ENCODE measurements at places on chromosomes 4 and X.

GRCh38 chr4:129063640-129064039 lies 29.7 kb downstream of the SCLT1 start:
- no peak for DNase-seq

GRCh38 chr4:67911141-67911540 lies 27.3 kb upstream of the TMPRSS11D start:
- DNase-seq = no peak

DNA sequence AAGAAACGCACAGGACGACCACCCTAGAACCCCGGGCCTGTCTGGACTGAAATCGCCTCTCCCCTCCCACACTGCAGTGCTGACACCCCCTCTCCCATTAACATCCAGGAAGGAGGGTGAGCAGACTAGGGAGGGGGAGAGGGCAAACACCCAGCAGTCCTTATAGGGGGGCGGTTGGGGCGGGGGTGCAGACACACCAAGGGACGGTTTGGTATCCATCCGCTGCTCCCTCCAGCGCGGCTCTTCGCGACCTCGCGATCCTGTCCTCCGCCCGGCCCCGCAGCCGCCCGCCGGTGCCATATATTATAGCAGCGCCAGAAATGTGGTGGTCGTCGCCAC lies 411 bp upstream of the GPRASP1 start:
- no peak for DNase-seq

DNA sequence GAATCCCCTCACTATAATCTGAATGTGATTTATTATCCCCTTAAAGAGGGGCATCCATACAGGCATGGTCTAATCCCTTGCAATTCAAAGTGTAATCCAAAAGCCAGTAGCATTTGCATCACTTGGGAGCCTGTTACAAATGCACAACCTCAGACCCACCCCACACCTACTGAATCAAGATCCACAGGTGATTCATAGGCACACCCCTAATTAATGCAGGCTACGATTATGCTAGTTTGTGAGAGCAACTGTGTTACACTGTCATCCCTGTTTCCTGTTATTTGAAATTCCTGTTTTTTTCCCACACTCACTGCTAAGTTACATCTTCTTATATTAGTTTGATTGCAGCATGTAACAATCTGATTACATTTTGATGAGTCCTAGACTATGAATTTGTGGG lies 120.0 kb downstream of the RAB28 start:
- no peak for DNase-seq

DNA sequence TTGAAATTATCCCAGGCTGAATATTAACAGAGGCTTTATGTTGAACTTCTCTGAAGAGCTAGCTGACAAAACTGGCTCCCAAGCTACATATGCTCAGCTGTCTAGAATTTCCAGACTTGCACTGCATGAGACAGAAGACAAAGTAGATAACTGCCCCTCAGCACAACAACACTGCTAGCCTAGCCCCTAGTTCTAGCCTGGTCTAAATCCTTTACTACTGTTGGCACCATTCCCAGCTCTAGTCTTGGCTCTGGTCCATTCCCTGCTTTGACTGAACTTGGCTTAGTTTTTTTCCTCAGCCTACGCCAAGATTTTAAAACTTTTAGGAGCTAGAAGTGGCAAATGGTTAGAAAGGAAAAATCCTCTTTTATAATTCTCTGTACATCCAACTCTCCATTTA lies 7.6 kb upstream of the OPHN1 start:
- DNase-seq = no peak
